ENCODE measurements at places on chromosomes 4 and X.

DNA sequence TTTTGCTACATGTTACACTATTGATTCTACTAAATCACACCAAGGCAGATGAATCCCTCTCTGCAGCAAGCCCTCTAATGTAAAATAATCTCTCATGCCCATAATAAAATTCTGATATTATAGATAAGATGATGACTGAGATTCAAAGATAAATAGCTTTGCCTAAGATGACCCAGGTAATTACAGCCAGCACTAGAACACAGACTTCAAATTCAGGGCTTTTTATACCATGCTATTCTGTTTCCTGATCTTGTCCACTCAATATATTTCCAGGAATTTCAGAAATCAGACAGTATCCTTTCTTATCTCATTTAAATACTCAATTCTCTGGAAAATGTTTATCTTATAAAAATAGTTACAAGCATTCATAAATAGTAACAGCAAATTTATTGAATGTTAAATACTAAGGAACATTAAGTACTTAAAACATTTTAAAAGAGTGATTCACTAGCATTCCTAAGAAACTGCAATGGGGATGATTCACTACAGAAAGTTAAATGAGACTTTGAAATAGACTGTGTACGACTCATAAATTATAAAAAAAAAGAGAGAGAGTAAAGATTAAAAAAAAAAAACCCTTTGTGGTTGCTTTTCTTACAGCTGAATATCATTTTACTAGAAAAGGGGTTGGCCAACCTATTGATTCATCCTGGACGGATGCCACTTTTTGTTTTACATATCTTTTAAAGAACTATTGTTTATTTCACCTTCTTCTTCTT lies 45.8 kb upstream of the IL21 start:
- no peak for DNase-seq

DNA sequence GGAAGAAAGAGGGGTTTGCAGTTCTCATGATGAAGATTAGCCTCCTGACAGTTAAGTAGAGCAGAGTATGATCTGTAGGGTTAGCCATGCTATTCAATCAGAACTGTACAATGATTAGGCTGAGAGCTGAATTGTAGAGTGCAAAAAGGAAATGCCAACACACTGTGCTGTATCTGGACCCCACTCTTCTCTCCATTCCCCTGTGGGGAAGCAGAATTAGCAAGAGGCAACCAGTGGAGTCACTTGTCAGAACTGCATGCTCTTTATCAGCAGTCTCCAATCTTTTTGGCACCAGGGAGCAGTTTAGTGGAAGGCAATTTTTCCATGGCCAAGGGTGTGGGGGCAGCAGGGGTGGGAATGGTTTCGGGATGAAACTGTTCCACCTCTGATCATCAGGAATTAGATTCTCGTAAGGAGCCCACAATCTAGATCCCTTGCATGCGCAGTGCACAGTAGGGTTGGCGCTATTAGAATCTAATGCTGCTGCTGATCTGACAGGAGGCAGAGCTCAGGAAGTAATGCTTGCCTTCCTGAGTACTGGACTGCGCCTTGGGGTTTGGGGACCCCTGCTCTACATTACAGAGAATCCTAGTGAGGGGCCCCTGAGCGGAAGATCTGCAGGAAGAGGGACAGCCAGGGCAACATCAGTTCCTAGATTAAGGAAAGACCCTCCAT lies 19.4 kb downstream of the TBC1D9 start:
- DNase-seq = no peak

GRCh38 chr4:122456231-122457116 lies at the start of gene IL2:
IL2 (minus strand) TSS chr4:122456725; CDS start chr4:122456440, 285 bp downstream.
- no peak for DNase-seq

GRCh38 chr4:11546391-11547175 lies 117.9 kb upstream of the HS3ST1 start:
- no peak for DNase-seq

GRCh38 chrX:137549073-137549472 lies 16.9 kb upstream of the ZIC3 start:
- no peak for DNase-seq

- DNase-seq = no peak
Measured at GRCh38 chrX:27890611-27891010, 82.8 kb downstream of the MAGEB10 start.

- no peak for DNase-seq
Measured at GRCh38 chrX:54529151-54529550, 868 bp upstream of the GNL3L start.

DNA sequence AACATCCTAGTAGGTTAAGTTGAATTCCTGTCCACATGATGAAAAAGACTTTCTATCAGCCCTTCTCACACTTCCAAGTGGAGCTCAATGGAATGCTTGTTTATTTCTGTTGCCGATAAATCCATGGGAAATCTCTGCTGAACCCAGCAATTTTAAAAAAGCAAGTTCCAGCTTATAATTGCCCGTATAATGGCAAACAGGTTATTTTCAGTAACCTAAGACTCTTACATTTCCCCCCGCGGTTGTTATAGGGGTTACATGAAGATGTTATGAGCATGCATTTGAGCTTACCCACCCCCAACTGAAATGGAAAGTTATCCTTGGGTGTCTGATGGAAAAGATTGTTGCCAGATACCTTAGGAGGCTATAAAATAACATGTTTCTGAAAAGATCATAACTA lies 136.2 kb downstream of the PALLD start:
- DNase-seq = no peak

DNA sequence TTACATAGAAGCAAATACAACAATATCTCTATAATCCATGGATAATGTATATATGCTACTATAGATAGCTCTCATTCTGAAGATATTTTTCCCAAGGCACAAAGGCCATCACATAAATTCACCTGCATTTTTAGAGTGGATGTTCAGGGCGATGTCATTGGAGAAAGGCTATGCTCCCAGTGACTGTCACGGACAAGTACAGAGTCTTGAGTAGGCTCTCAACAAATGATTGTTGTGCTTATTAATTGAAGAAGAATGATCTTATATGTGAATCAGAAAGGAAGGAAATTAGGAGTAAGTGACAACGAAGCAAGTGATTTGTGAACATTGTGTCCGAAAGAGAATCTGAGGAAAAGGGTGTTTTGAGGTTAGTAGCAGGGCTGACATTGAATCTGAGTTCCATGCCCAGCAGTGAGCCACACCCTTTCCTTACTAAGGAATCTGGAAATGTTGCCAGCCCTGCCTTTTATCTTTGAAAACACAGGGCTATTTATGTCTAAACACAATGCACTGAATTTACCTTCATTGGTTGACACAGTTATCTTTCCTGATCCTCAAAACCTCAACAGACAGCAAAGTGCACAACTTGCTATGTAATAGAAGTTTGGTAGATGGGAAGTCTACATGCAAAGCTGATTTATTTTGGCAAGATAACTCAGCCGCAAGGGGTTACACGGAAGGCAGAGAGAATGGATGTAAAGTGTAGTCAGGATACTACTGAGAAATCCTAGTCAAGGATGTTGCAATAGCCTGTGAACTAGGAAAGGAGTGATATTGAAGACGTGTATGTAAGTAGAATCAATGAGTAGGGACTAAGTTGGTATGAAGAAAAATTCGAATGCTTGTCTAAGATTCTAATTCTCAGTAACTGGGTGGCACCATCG lies 50.4 kb downstream of the SORBS2 start:
- no peak for DNase-seq

- DNase-seq = no peak
Measured at GRCh38 chr4:58809948-58810347, 1699.8 kb upstream of the IGFBP7 start.

DNA sequence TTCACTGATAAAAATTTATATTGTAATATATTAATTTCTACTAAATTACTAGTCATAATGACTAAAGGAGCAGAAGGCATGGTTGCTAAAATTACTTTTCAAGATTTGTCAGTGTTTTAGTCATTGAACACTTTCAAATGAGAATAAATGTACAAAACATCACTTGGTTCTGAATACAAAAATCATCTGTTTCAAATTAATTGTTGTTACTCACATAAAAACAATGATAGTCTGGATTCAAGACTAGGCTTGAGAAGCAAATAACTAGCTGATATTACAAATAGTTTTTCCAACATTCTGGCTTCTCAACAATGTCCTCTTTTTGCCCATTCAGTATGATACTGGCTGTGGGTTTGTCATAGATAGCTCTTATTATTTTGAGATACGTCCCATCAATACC lies 112.5 kb downstream of the ANAPC10 start:
- no peak for DNase-seq

Measured in stimulated activated CD8-positive, alpha-beta memory T cell treated with anti-CD3 and anti-CD28 coated beads, Interleukin-7, amount 100 ng/mL, for 1 hour (primary cell).